ENCODE measurements at places on chromosomes 5 and 9. TPM values are rescaled to one million over a fixed set of nuclear protein-coding genes. Genes with fewer than 3 reads are reported as not detected.
A peak's percentile ranks its signal among the peaks of the same experiment; 100 is the strongest.

DNA sequence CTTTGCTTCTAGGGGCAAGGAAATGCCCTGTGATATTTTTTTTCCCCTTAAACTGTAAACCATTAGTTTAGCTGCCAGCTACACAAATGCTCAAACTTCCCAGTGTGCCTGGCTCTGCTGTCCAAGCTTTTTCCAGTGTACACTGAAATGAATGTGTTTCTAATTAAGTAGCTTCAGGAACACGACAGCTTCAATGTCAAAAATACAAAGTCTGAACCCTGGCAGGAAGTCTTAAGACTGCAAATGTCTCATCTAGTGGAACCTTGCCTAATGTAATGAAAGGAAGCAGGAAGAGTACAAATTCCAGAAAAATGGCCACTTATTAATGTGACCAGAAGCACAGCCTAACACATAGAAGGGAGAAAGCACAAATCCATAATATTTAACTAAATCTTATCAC, 255.2 kb downstream of the CRB2 start:
- H3K4me1 ChIP-seq: peaks cover 13% of the 10 kb centered on the region
- no peak overlapping the region for H3K4me3 ChIP-seq
- no peaks in the 10 kb centered on the region for H3K27me3 ChIP-seq
- no peak overlapping the region for H3K27ac ChIP-seq

DNA sequence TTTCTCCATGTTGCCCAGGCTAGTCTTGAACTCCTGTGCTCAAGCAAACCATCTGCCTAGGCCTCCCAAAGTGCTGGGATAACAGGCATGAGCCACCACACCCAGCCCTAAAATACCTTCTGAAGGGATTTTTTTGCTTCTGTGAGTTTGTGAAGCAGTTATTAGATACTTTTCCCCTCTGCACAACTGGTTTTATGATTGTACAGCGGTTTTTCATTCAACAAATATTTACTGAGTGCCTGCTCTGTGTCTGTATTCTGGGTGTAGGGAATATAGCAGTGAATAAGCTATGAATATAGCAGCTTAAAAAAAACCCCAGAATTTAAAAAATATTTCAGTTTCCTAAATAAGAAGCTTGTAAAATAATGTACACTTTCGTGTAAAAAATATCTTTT, 2.3 kb downstream of the SNX24 start:
- peaks cover 23% of the 10 kb centered on the region for H3K4me1 ChIP-seq
- peaks cover 3% of the 10 kb centered on the region for H3K36me3 ChIP-seq
- H3K4me3 ChIP-seq: peak overlapping the region; percentile 87

- no peak for DNase-seq
- peaks cover 17% of the 10 kb centered on the region for H3K36me3 ChIP-seq
- no peak overlapping the region for H3K27ac ChIP-seq
- H3K4me3 ChIP-seq: no peak overlapping the region
- peaks cover 7% of the 10 kb centered on the region for H3K27me3 ChIP-seq
Measured at GRCh38 chr9:84711398-84711777, 41.9 kb downstream of the NTRK2 start.

- peaks cover 55% of the 10 kb centered on the region for H3K4me1 ChIP-seq
- no peak overlapping the region for H3K27ac ChIP-seq
- H3K36me3 ChIP-seq: peaks cover 5% of the 10 kb centered on the region
- DNase-seq: no peak
Measured at GRCh38 chr5:78574131-78574673, 74.4 kb downstream of the LHFPL2 start.

- H3K27ac ChIP-seq: no peak overlapping the region
- no peak for DNase-seq
- H3K36me3 ChIP-seq: no peaks in the 10 kb centered on the region
Measured at GRCh38 chr5:72079288-72079687, 28.0 kb upstream of the MAP1B start.

DNA sequence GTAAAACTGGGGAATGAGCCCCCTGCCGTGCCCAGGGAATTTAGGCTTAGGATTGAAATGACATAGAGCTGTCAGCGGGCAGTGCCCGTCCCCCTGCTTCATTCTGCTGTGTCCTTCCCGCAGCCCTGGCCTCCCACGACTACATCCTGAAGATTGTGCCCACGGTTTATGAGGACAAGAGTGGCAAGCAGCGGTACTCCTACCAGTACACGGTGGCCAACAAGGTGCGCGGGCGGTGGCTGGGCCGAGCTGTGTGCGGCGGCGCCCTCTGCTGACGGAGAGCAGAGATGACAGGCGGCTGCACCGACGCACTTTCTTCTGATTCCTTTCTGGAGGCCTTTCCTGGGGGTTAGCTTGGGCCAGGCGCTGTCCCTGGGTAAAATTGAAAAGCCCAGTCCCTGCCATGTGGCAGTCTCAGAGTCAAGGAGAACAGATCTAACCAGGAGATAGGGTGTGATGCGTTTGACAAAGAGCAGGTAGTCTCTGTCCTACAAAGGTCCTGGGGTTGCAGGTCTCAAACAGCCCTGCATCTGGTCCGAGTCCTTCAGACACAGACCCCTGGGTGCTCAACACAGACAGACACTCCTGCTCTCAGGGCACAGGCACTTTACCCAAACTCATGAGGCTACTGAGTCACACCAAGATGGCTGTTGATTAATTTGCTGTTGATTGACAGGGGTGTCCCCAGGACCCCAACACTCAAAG, 26.8 kb upstream of the RPL26L1 start:
- peaks cover 19% of the 10 kb centered on the region for H3K36me3 ChIP-seq
- H3K27ac ChIP-seq: peak overlapping the region; percentile 48
- H3K27me3 ChIP-seq: no peaks in the 10 kb centered on the region

- no peak for DNase-seq
- no peak overlapping the region for H3K27ac ChIP-seq
- no peaks in the 10 kb centered on the region for H3K27me3 ChIP-seq
- H3K4me1 ChIP-seq: peaks cover 40% of the 10 kb centered on the region
Measured at GRCh38 chr5:149774906-149775305, 44.8 kb downstream of the PPARGC1B start.

GRCh38 chr9:134423749-134424148, 97.5 kb downstream of the RXRA start:
- H3K4me3 ChIP-seq: no peak overlapping the region
- H3K27me3 ChIP-seq: no peaks in the 10 kb centered on the region
- H3K36me3 ChIP-seq: no peaks in the 10 kb centered on the region
- no peak overlapping the region for H3K27ac ChIP-seq
- peaks cover 5% of the 10 kb centered on the region for H3K4me1 ChIP-seq

- H3K27me3 ChIP-seq: peaks cover 38% of the 10 kb centered on the region
- DNase-seq: no peak
- H3K4me1 ChIP-seq: peaks cover 11% of the 10 kb centered on the region
Measured at GRCh38 chr5:10857338-10857733, 96.3 kb upstream of the DAP start.

DNA sequence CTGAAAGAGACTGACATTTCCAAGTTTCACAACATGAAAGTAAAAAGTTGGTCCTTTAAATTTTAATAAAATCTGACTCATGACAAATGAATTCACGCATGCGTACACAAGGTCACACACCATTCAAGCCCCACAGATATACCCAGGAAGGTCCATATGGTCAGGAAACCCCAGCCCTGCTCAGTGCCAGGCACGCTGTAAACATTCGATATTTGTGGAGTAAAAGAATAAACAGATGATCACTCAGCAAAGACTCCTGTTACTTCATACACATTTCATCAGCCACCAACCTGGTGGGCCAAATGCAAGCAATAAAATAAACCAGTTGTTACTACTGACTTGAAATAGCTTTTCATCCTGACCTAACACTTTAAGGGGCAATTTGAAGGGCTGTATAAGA, 158.0 kb upstream of the RETREG1 start:
- no peak overlapping the region for H3K4me3 ChIP-seq
- H3K4me1 ChIP-seq: peaks cover 4% of the 10 kb centered on the region
- DNase-seq: no peak
- H3K27me3 ChIP-seq: no peaks in the 10 kb centered on the region
- H3K27ac ChIP-seq: no peak overlapping the region

- no peak overlapping the region for H3K4me3 ChIP-seq
- no peak overlapping the region for H3K27ac ChIP-seq
- DNase-seq: no peak
- peaks cover 5% of the 10 kb centered on the region for H3K4me1 ChIP-seq
Measured at GRCh38 chr5:15584528-15584927, 84.5 kb downstream of the FBXL7 start.

The ANKRD34B gene
- 0.19 TPM for total RNA-seq

The KIF27 gene
- 13.3 TPM for total RNA-seq

The ENHO gene
- total RNA-seq: 0.95 TPM

The ADAMTS12 gene
- total RNA-seq: 32.1 TPM

The NPM1 gene
- 1,650 TPM for total RNA-seq

The PLPPR1 gene
- 3.2 TPM for total RNA-seq

The KIF2A gene
- 45.4 TPM for total RNA-seq

The HIGD2A gene
- 88.3 TPM for total RNA-seq

The NELFB gene
- 61.9 TPM for total RNA-seq

Data from type B pancreatic cell (in vitro differentiated cells).